ENCODE measurements at places on chromosomes 2 and 18.

- DNase-seq = no peak
Observed at GRCh38 chr2:73516033-73516432, 126.2 kb downstream of the NAT8 start.

GRCh38 chr18:10490401-10491165, 35.2 kb upstream of the NAPG start:
- no peak for DNase-seq

- no peak for DNase-seq
Observed at GRCh38 chr2:134897932-134898331, 20.7 kb upstream of the CCNT2 start.

GRCh38 chr2:142876423-142876822, 1.0 kb upstream of the KYNU start:
- no peak for DNase-seq

GRCh38 chr2:46963941-46964673, 48.5 kb upstream of the MCFD2 start:
- no peak for DNase-seq

DNA sequence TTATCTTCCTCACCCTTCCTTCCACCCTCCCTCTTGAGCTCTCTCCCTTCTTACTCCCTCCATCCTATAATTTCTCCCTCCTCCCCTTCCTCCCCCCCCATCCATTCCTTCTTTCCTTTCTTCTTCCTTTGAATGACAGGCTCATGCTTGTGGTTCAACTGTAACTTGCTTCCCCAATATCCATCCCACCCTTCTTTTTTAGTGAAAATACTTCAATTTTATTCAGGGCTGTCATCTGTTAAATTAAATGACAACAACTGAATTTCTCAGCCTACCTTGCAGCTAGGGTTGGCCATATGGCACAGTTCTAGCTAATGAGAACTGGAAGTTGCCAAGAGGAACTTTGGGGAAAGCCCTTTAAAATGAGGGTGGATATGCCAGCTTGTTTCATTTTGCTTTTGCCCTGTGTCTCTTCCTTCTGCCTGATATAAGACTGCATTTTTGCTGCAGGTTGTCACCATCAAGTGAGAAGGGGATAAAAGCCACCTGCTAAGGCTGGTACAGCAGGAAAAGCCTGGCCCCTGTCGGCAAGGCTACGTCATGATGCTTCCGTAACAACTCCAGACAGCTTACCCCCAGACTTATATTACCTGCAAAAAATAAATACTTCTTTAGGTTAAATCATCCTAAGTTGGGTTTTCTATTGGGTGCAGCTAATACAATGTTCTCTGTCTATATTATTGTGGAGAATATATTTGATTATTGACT, 121.8 kb downstream of the NXPH2 start:
- DNase-seq = no peak

- no peak for DNase-seq
Observed at GRCh38 chr2:33763671-33764310, 164.7 kb upstream of the FAM98A start.

DNA sequence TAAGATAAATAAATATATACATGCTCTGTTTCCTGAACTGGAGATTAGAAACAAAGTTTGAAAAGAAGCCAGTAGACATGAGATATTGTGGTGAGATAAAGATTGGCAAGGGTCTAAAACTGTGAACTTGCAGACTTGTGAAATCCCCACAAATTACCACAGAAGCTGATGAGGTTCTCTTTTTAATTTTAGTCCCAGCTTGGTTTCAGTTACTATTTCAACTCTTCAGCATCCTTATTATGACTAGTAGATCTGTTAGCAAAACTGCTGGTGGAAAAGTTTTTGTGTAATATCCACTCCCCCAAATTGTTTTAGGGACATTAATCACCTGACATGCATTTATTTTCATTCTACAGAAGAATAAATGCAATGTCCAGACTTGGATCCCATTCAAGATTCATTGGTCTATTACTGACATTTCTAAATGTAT, 20.8 kb downstream of the RASGRP3 start:
- peak; percentile 38 for DNase-seq

- DNase-seq = no peak
Observed at GRCh38 chr18:2223849-2224248, 347.5 kb downstream of the METTL4 start.

GRCh38 chr18:41721103-41721790, 233.8 kb upstream of the PIK3C3 start:
- DNase-seq = no peak

- no peak for DNase-seq
Observed at GRCh38 chr2:95042472-95043271, 17.2 kb downstream of the MAL start.

DNA sequence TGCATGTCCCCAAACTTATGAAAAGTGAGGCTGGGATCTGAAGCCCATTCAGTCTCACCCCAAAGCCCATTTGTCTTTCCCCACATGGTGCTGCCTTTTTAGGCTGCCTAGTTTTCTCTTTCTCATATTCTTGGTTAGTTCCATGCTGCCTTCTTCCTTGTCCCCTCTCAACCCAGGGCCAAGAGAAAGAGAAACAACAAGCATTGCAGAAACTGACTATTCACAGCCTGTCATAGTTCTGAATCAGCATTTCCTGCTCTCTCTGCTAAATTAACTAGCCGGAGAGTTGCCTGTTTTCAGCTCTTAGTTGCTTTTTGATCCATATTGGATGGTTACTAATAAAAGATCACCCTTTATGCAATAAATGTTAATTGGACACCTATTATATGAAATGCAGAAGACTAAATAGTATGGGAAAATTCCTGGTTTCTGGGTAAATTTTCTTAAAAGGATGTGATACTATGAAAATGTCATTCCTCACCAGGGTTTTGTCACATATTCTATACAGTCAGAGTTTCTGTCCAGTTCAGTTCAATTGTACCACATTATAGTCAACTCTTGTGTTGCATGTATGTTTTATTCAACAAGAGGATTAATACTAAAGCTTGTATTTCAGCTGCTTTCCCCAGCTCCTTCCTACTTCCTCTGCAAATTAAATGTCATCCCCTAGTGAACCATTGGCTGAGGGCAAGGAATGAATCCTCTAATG, 246.5 kb downstream of the GALR1 start:
- DNase-seq = no peak

DNA sequence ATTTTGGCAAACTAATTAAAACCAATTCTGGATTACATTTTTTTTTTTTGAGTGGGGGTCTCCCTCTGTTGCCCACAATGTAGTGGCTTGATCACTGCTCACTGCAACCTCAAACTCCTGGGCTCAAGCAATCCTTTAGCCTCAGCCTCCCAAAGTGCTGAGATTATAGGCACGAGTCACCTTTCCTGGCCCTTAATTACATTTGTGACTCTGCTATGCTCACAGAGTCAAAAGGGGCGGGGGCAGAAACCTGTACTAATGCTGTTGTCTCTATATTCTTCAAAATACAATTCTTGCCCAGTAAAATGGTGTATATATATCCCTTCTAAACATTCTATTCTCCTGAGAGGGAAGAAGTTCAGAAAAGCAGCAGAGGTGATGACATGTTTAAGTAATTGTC, 23.2 kb downstream of the PRKD3 start:
- no peak for DNase-seq
